Fibroblast of villous mesenchyme (primary cell): ENCODE measurements at places on chromosomes 3 and 15. TPM values are rescaled to one million over a fixed set of nuclear protein-coding genes. Genes with fewer than 3 reads are reported as not detected.

DNA sequence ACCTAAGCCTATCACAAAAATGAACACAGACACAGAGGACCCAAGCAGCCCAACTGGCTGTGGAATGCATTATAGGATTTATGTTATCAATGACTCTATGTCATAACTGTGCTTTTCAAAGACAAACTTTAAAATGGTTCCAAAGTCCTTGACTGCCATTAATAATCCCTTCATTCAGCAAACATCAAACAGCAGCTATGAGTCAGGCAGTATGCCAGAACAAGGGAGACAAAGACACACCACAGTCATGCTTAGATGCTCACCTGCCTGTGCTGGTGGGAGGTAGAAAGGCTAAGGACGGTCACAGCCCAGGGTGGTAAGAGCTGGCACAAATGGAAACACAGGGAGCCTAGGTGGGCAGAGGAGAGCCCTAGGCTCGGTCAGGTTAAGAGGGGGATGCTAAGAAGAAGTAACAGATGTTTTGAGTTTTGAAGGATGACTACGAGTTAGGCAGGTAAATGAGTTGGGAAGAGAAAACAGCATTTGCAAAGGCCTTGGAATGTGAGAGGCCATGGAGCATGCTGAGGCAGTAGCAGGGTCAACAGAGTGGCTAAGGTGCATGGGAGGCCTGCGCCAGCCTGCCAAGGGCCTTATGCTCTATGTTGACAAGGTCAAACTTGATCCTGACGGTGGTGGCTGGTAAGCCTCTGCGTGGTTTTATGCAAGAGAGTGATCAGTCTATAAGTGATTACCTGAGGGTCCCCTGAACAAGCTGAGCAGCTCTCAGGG, 23.0 kb downstream of the NMNAT3 start:
- DNase-seq: no peak

GRCh38 chr3:179943117-179943880, 93.4 kb downstream of the PEX5L start:
- DNase-seq: no peak

- DNase-seq: no peak
Observed at GRCh38 chr3:13420831-13421765, 976 bp upstream of the NUP210 start.

DNA sequence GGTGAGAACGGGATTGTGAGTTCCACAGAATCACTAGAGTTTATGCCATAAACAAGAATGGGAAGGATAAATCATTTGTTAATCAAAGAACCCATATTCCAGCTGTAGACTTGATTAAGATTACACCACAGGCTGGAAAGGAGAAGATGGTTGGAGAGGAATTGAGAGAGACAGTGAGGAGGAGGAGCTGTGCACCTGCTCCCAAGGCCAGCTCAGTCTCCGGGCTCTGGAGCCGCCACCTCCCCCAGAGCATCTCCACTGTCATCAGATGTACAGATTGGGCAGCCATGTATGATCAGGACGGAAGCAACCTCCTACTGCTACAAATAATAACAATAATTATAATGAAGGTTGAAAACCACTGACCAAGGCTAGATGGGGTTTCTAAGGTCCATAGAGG, 170.0 kb downstream of the MINAR1 start:
- no peak for DNase-seq

GRCh38 chr15:41231422-41232226, 556 bp downstream of the CHP1 start:
- peak; percentile 17 for DNase-seq

DNA sequence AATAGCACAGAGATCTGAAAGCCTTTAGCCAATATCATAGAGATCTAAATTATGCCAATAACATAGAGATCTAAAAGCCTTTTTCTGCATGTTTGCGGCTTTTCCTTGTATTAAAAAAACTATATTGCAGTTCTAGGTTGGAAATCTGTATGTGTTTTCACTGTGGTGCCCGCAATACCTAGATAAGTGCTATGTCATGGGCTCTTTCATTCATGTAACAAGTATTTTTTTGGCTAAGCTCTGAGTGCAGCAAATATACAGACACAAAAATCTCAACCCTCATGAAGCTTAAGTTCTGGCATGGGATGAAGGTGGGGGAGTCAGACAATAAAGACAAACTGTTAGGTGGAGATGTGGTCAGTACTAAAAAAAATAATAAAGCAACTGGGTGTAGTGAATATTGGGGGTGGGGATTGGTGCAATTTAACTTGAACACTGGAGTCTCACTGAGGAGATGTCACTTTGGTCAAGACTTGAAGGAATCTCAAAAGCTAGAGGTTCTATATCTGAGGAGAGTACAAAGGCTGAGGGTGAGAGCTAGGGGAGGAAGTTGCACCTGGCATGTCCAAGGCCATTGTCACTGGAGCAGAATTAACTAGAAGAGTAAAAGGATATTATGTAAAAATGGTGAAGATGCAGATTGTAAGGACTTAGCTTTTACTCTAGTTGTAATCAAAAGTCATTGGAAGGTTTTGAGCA, 973 bp downstream of the BUB1B start:
- no peak for DNase-seq

GRCh38 chr15:91124132-91124531, 24.1 kb downstream of the SV2B start:
- DNase-seq: no peak

DNA sequence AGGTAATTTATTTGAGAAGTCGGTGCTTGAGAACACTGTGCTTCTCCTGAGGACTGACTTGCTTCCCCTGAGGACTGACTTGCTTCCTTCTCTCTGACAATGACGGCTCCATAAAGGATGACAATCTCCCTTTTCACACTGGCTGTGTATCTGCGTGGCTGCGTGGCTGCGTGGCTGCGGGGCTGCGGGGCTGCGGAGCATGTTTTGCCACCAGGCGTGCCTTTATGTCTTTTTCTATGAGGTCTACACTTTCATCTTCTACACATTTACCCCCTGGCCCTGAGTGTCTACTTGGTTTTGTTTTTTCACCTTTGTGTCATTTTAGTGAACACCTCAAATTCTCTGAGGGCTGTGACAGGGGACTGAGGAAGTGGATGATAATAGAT, 89.9 kb downstream of the XXYLT1 start:
- DNase-seq: no peak

Gene RBP2
- total RNA-seq: not detected in 2 replicates

Gene ITGA11
- total RNA-seq: 87.7 and 159 TPM in 2 replicates

Gene CASR
- not detected in 2 replicates for total RNA-seq
